ENCODE measurements at places on chromosomes 11 and 22. TPM values are rescaled to one million over a fixed set of nuclear protein-coding genes. Genes with fewer than 3 reads are reported as not detected.

- H3K4me1 ChIP-seq, result no peaks in the 10 kb centered on the region
- no peak for DNase-seq
Observed at GRCh38 chr22:19035474-19036228, 86.6 kb downstream of the DGCR2 start.

DNA sequence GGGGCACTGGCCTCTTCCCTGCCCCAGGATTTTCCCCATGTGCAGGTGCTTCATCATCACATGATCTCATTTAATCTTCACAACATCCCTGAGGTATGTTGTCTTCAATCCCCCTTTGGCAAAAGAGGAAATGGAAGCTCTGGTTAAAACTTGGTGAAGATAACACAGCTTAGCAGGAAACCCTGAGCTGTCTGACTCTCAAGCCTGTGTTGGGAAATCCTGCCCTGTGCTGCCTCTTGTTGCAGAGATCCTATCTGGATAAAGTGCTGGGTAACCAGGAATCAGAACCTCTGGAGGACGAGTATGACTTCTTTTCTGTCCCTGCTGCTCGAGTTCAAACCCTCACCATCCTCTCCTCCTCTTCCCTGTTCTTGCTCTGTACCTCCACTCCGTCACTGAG, 13.1 kb upstream of the E2F8 start:
- no peak for DNase-seq
- H3K27me3 ChIP-seq, result peaks cover 30% of the 10 kb centered on the region
- no peaks in the 10 kb centered on the region for H3K36me3 ChIP-seq
- H3K4me1 ChIP-seq, result no peaks in the 10 kb centered on the region

DNA sequence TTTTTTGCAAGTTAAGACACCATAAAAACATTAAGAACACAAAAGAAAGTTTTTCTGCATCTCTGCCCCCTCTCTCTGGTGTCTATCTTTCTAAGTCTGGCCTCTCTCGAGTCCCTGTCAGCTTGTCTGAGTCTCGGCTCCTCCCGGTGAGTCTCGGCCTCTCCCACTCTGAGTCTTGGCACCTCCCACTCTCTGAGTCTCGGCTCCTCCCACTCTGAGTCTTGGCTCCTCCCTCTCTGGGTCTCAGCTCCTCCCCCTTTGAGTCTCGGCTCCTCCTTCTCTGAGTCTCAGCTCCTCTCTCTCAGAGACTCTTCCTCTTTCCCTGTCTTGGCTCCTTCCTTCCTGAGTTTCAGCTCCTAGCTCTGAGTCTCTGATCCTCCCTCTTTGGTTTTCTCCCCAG, 72.5 kb upstream of the AMPD3 start:
- peaks cover 16% of the 10 kb centered on the region for H3K27me3 ChIP-seq
- no peaks in the 10 kb centered on the region for H3K4me1 ChIP-seq
- no peak for DNase-seq
- no peaks in the 10 kb centered on the region for H3K36me3 ChIP-seq

DNA sequence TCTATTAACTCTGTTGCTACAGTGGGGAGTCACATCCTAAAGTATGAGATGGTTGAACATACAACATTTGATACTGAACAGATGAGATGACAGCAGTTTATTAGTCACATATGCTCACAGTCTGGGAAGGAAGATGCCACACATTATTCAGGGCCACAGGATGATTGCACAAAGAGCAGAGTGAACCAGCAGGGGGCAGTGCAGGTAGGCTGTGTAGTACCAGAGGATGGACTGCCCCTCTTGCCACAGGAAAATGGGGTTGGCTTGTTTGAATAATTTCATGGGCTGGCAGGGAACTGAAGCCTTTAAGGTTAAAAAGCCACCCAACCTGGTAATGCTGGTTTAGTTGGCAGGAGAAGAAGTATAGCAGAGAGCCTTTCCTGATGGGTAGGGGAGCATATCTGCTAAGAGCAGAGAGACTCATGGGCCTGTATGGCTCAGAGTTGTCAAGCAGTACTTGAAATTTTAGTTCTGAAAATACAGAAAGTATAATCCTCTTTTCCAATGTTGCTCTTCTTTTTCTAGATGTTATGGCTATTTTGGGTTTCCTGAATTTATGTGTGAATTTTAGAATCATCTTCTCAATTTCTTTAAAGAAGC, 180.4 kb upstream of the B3GAT1 start:
- H3K36me3 ChIP-seq, result no peaks in the 10 kb centered on the region
- no peak overlapping the region for H3K27ac ChIP-seq
- peaks cover 22% of the 10 kb centered on the region for H3K27me3 ChIP-seq
- DNase-seq, result peak; percentile 63
- H3K4me1 ChIP-seq, result peaks cover 5% of the 10 kb centered on the region

Gene LRP4
- total RNA-seq, result 0.06 TPM

Gene MYO7A
- total RNA-seq, result 0.22 TPM
